Amniotic stem cell (primary cell): ENCODE measurements at places on chromosomes 13 and 19.

DNA sequence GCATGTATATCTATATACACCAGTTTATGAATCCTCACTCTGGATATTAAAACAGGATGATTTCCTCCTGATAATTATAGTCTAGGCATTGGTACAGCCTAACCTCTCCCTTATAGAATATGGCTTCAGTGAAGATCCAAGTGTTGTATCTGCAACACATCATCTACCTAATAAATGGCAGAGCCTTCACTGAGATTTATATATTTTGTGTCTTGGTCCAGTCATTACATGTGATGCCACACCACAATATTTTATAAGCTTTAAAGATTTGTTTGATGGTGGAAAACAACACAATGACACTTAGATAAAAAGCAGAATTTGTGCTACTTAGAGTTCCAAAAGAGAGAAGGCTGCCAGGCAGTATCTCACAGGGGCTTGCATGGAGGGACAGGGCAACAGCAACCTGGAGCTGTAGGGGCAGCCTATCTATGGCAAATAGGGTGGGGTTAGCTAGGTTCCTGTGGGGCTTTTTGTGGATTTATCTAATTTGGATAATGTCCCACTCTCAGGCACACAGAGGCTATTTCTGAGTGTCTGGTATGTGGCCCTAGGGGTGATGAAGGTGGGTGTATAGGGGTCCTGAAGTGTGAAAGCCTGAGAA, 1736.7 kb upstream of the PRR20A start:
- DNase-seq: no peak

GRCh38 chr13:111202156-111202621, 87.1 kb downstream of the ARHGEF7 start:
- DNase-seq: no peak

DNA sequence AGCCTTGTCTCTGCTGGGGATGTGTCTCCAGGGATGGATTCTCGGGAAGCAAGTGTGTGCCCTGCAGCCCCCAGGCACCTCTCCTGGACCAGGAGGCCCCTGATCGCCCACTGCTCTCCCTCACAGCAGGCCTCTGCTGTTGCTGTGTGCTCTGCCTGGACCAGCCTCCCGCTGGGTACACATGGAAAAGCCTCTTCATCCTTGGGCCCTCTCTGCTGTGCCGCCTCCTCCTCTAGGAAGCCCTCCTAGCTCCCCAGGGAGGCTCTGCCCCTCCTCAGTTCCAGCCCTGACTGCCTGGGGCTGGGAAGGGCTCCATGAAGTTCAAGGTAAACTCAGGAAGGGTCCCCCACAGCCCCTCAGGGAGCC, 12.0 kb downstream of the NDUFA11 start:
- DNase-seq: no peak

- DNase-seq: no peak
Measured at GRCh38 chr13:89883893-89884448, 1463.5 kb upstream of the MIR17HG start.

DNA sequence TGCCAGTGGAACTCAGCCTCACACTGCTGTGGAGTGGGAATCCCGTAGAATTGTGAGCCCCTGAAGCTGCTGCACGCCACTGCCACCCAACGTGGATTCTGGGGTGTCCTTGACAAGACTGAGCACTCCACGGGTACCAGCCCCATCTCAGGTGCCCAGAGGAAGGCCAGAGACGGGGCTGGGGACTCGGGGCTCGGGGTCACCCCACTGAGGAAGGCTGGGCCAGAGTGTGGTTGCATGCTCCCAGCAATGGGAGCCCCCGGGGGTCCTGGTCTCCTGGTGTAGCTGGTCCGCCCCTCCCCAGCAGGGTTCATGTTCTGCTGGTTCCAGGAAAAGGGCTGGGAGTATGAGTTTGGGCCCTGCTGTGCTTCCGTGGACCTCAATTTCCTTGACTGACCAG, 15.2 kb downstream of the DAPK3 start:
- no peak for DNase-seq

DNA sequence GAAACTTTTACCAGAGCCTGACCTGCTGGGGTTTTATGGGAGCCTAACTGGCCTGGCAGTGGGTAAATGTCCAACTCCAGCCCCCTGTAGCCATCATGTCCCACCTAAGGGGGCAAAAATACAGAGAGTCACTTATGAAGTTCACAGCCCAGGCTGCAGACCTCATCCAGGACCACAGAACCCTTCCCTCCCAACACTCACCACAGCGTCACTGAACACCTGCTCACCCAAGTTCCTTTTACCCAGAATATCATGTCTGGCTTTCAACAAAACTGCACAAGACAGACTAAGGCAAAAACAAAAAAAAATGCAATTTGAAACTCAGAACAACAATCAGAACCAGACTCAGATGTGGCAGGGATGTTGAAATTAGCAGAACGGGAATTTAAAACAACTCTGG, 6.4 kb downstream of the CEACAM3 start:
- no peak for DNase-seq

DNA sequence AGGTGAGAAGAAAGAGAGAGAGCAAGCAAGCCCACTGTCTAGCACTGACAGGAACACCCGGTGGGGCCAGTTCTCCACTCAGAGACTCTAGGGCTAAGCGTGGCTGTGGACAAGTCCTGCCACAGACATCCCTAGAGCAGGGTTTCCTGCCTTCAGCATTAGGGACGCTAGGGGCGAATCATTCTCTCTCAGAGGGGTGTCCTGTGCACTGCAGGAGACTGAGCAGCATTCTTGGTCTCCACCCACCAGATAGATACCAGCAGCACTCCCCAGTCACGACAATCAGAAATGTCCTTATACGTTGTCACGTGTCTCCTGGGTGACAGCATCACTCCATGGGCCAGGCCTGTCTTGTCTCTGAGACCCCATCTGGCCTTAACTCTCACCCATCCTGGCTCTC, 1.5 kb downstream of the OR10H1 start:
- DNase-seq: no peak

- DNase-seq: no peak
Measured at GRCh38 chr19:4567584-4568071, 8.1 kb upstream of the SEMA6B start.

GRCh38 chr19:30807278-30807677, 435.1 kb downstream of the ZNF536 start:
- no peak for DNase-seq

DNA sequence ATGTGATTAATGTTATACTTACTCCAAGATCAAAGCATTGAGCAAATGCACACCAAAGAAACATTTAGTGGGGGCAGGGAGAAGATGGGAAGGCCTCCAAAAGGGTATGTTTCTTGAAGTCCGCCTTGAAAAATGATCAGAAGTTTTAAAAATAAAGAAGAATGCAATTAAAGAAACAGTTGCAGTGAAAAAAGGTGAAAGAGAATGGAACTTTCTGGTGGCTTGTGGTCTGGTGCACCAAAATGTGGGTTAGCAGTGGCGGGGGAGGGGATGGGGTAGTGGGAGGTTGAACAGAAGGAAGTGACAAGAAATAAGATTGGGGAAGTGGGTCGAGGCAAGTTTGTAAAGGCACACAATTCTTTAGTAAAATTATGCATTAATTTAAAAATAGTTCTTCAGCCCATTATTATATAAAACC, 2.5 kb downstream of the LCP1 start:
- no peak for DNase-seq

- no peak for DNase-seq
Measured at GRCh38 chr13:32127691-32128090, 96.1 kb downstream of the FRY start.

DNA sequence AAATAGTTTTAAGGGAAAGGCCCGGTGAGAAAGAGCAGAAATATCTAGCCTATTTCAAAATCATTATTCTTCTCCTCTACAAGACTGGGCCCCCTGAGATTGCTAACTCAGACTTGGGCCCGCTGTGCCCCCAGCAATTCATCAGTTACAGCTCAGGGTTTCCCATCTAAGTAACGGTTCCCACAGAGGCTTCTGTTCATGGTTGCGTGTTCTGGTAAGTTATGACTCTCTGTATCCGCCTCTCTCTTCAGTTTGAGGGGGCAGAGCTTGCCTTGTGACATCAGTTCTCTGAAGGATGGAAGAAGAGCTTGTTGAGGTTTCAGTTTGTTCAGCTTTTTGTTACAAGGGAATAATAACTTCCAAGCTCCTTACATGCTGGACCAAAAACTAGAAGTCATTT, 11.6 kb downstream of the ZNF57 start:
- no peak for DNase-seq

- DNase-seq: no peak
Measured at GRCh38 chr13:113486698-113487097, 3.8 kb downstream of the DCUN1D2 start.

- no peak for DNase-seq
Measured at GRCh38 chr19:48815870-48816501, 5.2 kb upstream of the BCAT2 start.

DNA sequence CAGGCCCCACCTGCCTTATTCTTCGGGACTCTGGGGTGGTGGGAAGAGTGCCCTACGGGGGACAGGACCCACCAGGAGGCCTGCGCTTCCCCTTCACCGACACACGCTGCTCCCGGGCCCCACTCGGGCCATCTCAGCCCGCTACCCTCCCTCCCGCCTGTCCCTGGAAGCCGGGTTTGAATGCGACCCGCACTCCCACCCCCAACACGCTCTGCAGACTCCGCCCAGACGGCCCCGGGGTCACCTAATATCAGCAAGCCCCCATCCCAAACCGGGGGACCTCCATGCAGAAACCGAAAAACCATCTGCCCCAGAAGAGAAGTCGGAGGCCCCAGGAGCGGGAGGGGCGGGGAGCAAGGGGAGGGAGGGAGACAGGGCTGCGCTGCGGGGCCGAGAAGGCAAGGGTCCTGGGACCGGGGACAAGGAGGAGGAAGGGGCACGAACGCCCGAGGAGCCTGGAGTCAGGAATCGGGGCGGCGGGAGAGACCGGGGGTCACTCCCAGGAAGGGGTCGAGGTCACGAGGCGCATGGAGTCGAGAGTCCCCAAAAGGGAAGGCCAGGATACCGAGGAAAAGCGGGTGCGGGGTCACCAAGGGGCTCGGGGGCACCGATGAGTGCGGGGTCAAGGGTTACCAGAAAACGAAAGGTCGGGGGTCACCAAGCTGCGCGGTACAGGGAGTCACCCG, 766 bp downstream of the SBNO2 start:
- DNase-seq: no peak

- no peak for DNase-seq
Measured at GRCh38 chr13:109899316-109899715, 112.9 kb upstream of the IRS2 start.

DNA sequence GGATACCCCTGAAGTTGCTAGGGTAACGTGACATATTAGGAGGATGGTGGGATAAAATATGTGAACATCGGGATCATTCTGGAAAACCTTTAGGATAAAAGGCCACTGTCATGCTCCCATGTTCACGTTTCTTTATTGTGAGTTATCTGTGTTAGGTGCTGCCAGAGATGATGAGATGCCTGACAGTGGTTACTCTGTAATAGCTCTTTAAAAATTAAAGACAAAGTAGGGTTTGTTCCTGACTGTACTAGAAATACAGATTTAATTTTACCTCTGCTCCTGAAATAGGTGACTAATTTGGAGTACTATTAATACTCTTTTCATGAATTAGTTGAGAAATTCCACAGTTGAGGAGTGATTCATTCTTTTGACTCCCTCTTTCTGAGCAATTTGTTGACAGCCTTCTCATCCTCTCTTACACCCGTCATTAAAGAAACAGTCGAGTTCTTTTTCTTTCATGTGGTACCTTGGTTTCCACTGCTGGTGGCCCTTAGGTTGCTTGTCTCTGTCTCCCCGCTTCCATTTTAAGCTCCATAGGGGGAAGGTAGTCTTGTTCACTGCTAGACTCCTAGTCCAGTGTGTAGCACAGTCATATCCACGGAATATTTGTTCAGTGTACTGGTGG, 28.4 kb downstream of the SAE1 start:
- DNase-seq: no peak

DNA sequence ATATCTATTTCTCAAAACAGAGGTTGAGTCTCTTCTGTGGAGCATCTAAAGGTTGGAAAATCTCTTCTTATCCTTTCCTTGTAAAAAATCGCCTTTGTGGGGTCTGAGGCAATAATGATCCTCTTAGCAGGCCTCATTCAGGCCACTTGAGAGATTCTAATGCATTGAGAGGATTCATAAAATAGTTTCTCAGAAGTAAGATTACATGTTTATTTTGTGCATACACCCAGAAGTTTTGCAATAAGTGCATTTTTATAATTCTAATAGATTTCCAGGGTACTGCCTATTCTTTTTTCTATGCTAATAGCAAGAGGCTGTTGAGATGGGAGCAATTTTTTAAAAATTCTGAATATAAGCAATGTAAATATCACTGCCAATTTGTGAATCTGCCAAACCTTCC, 342.2 kb upstream of the KLF12 start:
- no peak for DNase-seq

GRCh38 chr13:102323505-102323904, 78.3 kb downstream of the FGF14 start:
- no peak for DNase-seq

DNA sequence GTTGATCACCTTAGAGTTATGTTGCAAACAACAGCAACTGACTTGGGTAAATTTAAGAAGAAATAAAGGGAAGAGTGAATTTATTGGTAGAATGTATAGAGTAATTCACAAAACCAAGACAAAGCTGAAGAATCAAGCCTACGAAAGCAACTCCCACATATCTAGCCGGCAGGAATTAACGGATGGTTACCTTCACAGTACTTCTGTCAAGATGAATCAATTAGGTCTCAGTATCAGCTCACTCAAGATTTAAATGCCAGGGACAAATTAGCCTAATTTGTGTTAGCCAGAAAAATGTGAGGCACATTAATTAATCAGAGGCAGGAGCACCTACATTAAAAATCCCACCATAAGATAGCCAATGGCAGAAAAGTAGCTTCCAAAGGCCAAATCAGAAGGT, 10.7 kb downstream of the KPNA3 start:
- no peak for DNase-seq

DNA sequence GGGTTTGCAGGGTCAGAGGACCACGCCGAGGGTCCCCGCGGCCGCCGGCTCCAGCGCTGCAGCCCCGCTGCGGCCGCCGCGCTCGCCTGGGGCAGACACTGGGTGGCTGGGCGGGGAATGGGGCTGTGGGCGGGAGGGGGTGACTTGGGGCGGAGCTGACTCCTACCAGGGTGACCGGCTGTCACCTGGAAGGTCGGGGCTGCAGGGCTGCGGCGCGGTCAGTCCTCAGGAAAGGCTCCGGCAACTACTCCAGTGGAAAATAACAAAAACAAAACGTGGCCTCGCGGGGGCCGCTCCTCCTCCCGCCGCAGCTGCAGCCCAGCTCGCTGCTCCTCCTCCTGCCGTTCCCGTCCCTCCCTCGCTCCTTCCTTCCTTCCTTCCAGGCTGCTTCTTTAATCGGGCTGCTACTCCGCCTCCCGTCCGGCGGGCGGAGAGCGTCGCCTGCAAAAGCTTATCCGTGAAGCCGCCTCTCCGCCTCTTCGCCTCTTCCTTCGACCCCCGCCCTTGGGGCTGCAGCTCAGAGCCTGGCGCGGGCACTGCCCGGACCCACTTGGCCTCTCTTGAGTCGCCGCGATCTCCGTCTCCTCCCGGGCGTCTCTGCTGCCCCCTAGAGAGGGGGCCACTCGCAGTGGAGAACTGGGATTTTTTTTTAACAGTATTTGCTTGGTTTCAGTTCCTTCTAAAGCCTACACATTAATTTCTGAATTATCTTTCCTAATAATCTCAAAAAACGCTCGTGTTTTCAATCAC, at the start of gene TBC1D4:
TSS of gene TBC1D4 (minus strand) at position 100 of the 750 bp plus-strand sequence. CDS start 402 bp downstream, outside the sequence.
- DNase-seq: peak; percentile 77

GRCh38 chr13:30618930-30619279, 1.2 kb downstream of the USPL1 start:
- DNase-seq: no peak
